ENCODE measurements at places on chromosomes 6 and 20.
A peak's percentile ranks its signal among the peaks of the same experiment; 100 is the strongest.

GRCh38 chr6:89098461-89098860 lies 17.9 kb downstream of the PNRC1 start:
- DNase-seq: no peak

GRCh38 chr6:141965016-141965545 lies 167.6 kb upstream of the GJE1 start:
- DNase-seq: no peak

DNA sequence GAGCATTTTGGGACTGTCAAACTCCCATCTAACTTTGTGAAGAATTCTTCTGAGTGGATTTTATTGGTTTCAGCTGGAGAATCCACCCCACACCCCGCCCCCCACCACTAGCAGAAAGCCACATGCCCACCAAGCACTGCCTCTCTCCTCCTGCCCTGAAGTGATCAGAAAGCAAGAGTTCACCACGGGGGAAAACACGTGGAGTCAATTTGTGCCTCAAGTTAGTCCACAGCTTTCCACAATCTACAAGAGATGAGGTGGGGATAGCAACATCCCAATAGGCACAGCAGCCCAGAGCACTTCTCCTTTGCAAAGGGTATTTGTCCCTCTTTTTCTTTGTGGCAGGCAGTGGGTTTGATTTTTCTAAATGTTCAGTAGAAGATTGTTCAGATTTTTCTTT lies 177.3 kb upstream of the NT5E start:
- DNase-seq: peak; percentile 36

DNA sequence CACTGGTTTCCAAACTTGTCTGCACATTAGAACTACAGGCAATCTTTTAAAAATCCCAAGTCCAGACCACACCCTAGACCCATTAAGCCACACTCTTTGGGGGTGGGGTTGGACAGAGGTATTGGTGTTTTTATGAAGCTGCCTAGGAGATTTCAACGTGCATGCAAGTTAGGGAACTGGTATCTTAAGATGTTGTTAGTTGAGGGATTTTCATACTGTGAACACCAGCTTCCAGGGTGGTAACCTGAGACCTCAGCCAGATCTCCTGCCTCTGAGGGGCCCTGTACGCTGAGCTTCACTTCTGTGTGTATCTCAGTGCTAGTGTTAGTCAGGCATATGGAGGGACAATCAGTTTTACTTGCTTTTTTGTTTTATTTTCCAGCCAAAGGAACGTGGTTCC lies 138.0 kb downstream of the UTRN start:
- peak; percentile 27 for DNase-seq

DNA sequence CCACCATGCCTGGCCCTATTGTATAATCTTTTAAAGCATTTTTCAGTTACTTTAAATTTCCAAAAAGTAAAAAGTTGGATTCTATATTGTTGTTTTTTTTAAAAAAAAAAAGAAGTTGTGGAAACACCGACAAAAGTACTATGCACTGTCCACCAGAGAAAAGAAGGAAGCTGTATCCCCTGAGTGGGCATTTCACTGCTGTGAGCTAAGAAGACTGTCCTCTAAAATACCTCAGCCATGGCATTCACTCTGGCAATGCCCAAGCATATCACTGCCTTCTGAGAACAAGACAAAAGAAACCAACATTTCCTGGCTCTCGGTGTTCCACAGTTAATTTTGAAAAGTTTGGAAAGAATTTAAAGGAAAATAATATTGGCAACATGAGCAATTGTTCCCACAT lies 117.8 kb downstream of the IPCEF1 start:
- no peak for DNase-seq

- peak; percentile 72 for DNase-seq
Observed at GRCh38 chr6:110053395-110054240, 75.5 kb downstream of the GPR6 start.

GRCh38 chr6:133546098-133546497 lies 304.9 kb downstream of the EYA4 start:
- no peak for DNase-seq

GRCh38 chr6:154914288-154914687 lies 80.8 kb upstream of the TIAM2 start:
- DNase-seq: no peak

DNA sequence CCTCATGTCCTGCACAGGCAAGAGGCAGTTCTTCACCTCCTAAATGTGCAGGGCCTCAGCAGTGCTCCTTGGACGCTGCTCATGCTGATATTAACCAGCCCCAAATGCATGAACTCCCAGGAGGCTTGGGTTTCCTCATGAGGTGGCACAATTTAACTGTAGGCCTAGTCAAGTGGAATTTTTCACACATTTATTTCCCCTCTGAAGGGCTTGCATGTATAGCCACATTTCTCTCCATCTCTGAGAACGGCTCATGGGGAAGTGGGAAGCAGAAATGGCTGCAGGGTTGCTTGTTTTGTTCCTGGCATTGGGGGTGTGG lies 72.8 kb upstream of the PAX1 start:
- DNase-seq: no peak

DNA sequence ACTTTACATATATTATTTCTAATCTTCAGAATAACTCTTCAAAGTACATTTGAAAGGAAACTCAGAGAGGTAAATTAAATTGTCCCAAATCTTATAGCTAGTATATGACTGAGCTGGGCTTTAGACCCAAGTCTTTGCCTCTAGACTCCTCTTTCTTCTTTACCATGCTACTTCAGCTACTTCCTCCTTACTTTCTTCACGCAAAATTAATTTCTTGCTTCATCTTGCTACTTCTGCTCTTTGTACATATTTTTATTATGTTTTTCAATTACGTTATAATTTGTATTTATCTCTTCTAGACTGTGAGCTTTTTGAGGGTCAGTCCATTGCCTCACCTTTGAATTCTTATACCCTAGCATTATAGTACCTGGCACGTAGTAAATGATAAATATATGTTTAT lies 5.3 kb downstream of the TMEM170B start:
- no peak for DNase-seq

DNA sequence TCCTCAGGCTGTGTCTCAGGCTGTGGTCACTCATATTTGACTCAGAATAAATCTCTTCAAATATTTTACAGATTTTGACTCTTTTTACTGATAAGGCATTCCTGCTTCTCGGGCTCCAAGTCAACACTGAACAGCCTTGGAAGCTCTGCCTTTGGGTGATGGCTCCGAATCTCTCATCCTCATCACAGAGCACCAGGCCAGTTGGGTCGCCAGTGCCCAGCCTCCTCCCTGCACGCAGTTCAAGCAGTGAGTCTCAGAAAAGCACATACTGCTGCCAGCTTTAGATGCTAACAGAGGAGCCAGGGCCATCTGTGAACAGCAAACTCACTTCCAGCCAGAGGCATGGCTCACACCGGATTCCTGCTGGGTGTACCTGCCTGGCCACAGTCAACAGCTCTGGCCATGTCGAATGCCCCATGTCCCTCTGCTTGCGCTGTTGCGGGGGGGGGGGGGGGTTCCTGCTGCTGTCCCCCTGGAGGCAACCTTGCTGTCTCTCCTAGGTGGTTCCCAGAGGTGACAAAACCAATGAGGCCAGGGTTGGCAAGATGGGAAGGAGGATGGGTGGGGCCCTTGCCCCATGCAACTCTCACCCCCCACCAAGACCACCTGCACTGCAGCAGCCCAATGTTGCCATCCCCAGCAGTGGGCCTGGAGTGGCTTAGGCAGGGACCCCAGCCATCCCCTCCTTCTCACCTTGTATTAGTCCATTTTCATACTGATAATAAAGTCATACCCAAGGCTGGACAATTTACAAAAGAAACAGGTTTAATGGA lies 248.8 kb downstream of the ERMARD start:
- no peak for DNase-seq

DNA sequence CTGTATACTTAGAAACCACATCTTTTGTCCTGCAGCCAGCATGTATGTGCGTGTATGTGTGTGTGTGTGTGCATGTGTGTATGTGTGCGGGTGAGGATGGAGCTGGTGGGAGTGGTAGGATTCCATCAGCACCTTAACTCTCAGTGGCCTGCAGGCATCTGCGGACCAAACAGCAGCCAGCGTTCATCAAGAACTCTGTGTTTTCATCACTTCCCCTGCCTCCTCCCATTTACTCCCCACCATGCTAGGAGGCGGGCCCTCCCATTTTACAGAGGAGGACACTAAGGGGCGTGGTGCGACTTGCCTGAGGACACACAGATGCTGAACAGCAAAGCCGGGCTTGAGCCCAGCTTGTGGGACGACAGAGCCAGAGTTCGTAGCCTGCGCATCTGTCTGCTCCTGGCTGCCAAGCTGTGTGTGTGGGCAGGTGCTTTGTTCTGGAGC lies 8.9 kb downstream of the VSTM2L start:
- DNase-seq: peak; percentile 77

GRCh38 chr6:27145731-27146455 lies 101.6 kb upstream of the PRSS16 start:
- DNase-seq: peak; percentile 95

DNA sequence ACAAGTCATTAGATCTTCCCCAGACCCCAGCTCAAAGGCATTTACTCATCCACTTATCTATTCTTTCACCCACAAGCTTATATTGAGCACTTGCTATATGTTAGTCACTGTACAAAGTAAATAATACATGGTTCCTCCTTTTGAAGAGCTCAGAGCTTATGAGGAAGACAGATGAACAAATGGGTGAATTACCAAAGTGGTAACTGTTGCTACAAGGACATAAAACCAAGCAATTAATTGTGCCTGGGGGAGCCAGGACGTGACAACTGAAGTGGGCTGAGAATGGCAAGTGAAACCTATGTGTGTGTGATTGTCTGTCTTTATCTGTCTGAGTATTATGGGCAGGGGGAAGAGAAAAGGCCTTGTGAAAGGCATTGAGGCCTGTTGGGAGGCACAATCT lies 45.6 kb upstream of the AKIRIN2 start:
- no peak for DNase-seq

- peak; percentile 37 for DNase-seq
Observed at GRCh38 chr6:146965110-146965689, 239.0 kb upstream of the STXBP5 start.

DNA sequence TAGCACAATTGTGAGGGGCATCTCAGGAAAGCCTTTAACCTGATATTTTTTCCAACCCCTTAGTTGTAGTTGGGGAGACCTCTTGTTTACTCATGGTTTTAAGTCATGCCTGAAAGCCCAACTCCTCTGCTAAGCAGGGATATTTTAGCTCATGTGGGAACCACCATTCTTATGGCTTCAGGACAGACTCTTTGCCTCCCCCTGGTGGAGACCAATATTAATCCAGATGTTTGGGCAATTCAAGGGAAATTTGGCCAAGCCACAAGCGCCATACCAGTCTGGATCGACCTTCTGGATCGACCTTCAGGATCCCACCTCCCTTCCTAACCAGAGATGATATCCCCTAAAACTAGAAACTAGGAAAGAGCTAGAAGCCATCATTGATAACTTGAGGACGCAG lies 211.2 kb downstream of the C6orf118 start:
- DNase-seq: peak; percentile 9

DNA sequence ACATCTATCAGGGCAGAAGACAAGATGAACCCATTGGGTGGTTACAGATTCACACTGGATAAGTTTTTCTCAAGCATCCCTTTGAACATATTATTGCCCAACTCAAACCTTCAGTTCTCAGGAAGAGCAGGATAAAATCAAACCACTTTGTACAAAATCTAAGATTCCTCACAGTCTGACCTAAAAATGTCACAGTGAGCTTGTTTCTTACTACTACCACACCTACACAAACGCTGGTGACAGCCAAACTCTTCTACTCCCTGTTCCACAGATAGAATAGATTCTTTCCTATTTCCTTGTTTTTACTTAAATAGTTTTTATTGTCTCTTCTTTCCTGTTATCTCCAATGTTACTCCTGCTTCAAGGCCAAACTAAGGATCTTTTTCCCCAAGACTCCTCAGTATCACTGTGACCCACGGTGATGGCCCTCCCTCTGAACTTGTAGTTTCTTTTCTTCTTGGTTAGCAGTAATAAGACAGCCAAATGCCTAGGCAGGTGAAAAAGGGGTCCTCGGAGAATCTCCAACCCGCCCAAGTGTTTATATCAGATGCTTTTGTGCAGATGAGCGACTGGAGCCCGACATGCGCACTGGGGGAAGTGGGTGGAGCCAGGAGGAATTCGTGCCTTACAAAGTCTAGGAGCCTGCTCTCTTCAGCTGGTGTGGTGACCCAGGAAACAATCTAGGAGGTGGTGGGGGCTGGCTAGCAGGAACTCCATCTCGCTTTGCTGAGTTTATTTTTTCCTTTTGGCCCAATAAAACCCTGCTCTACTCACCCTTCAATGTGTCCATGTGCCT lies 53.4 kb downstream of the SEL1L2 start:
- no peak for DNase-seq

DNA sequence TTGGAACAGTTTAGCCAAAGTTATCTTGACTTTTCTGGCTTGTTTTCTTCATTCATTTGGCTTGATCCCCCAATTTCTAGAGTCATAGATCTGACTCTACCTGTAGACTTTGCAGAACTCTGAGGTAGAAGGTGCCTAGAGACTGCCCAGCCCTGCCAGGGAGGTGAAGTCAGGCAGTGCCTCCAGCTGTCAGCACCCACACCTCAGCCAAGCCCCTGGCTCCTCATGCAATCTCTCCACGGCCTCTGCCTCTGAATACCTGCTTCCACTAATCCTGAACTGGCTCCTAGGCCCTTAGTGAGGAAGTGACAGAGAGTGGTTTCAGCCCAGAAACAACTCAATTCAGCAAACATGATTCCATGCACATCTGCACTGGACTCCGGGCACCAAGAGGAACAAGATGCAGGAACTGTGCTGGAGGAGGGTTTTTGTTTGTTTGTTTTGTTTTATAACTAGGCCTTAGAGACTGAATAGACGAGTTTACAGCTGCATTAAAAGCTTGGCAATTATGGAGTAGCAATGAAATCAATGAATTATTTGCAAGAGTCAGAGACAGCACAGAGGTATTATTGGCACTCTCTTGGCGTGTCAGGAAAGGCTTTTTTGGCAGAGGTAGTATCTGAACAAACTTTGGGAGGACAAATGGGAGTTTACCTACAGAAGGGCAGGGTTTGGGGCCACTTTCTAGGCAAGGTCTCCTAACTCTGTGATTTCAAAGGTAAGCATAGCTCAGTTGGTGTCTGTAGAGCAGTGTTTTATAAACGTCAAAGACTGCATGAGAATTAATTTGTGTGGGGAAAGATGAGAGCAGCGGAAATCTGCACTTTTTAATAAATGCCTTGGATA lies 25.2 kb downstream of the TGM3 start:
- DNase-seq: no peak

- DNase-seq: no peak
Observed at GRCh38 chr20:1396264-1396663, 3.4 kb upstream of the FKBP1A start.

GRCh38 chr6:142839686-142840040 lies 105.3 kb downstream of the HIVEP2 start:
- DNase-seq: no peak

GRCh38 chr6:169828176-169828575 lies 76.8 kb downstream of the ERMARD start:
- DNase-seq: no peak

Data from mesendoderm (in vitro differentiated cells).